ENCODE measurements at places on chromosomes 13 and 19.

GRCh38 chr19:43470288-43470687 lies 4.9 kb upstream of the LYPD3 start:
- no peak for DNase-seq

- DNase-seq: no peak
These were observed 62.8 kb downstream of the PEPD start for GRCh38 chr19:33458807-33459206.

- DNase-seq: no peak
These were observed 1426.4 kb downstream of the PCDH9 start for GRCh38 chr13:65803530-65804392.

DNA sequence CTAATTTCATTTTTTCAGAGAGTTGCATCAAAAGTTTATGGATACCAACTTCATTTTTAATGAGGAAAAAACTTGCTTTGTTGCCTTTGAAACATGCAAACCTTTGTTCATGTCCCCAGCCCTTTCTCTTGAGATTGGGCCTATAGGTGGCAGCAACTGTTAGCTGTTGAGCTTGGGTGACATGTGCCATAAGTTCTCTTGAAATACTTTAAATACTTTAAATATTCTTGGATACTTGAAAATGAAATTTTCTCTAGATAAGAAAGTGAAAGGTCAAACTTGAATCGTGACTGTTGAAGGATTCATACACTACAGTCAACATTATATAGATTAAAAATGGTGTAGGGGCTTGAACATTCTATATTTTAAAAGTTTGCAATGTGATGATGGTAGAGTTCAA lies 294.9 kb downstream of the NDFIP2 start:
- no peak for DNase-seq

DNA sequence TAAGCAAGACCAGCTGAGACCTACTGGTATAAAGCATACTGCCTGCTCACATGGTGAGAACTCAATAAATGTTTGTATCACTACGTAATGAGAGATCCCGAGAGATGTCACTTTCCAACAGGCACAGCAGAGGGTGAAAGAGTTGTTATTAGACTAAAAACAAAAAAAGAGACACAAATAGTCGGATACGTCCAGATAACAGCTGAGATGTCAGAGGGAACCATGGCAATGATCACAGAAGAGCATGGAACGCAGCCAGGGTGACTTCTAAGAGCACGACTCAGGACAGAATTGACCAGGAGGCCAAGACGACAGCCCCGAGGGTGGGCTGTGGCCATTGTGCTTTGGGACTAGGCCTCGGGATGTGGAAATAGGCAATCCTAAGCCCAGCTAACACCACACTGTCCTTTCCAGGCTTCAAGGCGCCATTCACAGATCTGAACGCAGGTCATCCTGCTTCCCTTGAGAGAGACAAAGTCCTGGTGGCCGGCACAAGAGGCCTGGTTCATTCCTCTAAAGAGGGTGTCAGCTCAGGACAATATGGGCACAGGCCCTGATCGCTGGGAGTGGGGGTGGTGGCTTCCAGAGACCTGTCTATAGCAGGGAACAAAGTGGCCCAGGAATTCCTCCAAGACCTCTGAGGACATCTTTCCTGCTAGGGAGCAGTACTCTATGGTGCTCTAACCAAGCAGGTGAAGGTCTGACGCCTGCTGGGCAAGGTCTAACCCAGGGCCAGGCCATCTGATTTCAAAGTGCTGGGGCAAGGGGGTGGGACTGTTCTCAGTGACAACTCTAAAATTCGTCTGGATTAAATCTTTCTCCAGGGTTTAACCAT lies 3.2 kb downstream of the SH3GL1 start:
- DNase-seq: no peak

- no peak for DNase-seq
These were observed 9.0 kb upstream of the ATXN8OS start for GRCh38 chr13:70098669-70099068.

DNA sequence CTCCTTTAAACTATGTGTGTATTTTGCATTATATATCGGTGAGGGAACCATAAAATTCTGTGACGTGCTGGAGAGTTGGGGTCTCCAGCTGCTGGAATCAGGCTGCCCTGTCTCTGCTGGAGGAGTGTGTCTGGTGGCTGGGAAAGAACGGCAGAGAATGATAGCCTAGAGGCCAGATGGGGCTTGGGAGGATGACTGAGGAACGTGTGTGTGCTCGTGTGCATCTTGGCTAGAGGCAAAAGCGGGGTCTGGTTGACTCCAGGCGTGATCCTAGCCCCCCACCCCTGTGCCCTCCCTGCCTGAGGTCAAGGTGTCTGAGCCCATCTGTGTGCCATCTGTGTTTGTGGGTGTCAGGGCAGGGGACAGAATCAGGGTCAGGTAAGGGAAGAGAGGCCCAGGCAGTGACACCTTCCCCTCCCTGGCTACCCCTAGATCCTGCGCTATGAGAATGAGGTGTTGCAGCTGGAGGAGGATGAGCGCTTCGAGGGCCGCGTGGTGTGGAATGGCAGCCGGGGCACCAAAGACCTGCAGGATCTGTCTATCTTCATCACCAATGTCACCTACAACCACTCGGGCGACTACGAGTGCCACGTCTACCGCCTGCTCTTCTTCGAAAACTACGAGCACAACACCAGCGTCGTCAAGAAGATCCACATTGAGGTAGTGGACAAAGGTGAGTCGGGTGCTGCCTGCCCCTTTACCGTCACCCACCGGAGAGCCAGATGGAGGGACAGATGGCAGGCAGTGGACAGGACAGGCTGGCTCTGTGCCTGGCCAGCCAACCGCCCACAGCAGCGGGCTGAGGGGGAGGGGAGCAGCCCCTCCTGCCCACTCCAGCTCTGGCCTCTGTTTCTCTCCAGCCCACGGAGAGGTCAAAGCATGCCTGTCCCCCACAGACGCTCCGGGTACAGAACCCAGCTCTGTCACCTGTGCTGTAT lies 3.1 kb downstream of the SCN1B start:
- no peak for DNase-seq

- no peak for DNase-seq
These were observed at the start of gene PRTN3 for GRCh38 chr19:840519-841206. Gene PRTN3 (plus strand): TSS chr19:840999. CDS start chr19:841009, 10 bp downstream.

DNA sequence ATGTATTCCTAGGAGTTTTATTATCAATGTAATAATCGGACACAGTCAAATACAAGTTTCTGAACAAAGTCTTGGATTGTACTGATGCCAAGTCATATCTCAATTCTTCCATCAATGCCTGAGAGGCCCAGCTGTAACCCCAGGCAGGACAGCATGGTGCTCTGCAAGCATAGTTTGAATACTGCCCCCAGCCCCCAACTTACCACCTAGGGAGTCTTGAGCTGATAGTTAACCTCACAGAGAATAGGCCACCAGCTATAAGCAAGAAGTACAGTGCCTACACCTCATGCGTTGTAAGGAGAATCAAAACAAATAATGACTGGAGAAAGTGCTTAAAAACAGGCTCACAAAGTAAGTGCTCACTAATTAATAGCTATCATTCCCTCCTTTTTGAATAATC lies 2.7 kb downstream of the PROSER1 start:
- DNase-seq: no peak

DNA sequence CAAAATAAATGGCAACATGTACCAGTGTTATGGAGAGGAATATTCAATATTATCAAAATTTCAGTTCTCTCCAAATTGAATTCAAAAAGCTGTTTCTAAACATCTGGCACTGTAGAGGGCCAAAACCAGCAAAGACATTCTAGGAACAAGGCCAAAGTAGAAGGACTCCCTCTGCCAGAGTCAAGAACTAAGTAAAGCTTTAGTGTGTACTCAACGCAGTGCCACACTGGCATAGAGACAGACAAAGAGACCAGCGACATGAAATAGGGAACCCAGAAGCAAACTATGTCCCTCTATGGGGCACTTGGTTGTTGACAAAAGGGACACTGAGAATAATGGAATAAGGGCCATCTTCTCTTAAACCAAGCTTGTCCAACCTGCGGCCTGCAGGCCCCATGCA lies 15.6 kb downstream of the SCGB2B2 start:
- DNase-seq: no peak

DNA sequence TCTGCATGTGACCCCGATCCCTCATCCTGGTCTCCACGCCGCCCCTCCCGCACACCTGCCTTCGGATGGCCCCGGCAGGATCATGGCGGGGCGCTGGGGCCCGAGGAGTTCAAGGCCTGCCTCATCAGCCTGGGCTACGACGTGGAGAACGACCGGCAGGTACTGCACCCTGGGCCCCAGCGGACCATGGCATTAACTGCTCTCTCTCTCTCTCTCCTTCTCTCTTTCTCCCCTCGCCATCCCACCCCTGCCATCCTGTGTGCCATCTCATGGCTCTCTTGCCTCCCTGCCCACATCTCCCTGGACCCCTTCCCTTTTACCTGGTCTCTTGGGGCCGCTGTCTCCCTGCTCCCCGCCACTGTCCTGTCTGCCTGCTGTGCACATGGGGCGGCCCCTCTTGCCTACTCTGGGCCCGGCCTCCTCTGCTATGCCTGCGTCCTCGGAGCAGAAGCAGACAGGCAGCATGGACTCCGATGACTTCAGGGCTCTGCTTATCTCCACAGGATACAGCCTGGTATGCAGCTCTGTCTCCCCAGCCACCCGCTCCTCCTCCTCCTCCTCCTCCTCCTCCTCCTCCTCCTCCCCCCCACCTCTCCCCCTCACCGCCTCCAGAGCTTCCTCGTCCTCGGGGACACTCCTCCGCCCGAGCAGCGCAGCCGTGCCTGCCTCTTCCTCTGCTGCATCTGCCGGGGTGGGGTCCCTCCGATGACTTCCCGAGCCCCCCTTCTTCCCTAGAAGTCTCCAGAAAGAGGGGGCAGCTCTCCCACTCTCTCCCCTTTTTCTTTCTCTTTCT lies 16.2 kb downstream of the CAPN12 start:
- DNase-seq: no peak

- DNase-seq: no peak
These were observed 76.8 kb upstream of the LRCH1 start for GRCh38 chr13:46476174-46476573.

DNA sequence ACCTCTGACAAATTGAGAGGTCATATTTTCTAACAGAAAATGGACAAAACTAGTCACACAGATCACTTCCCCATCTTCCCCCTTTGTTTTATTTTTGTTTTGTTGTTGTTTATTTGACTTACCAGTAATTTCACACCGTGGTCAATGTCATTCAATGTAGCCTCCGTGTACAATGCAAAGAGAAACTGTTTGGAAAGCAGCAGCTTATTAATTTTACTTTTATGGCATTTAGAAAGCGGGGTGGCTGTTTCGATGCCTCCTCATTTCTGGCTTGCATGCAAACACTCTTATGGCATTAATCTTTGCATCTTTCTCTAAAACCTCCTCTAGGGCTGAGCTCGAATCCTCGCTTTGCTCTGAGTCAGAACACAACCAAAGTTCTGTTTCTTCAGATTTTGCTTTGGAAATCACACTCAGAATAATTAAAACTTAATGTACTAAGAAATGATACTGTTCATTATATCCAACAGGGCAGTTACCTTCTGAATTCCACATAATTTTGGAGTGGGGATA lies 77.0 kb downstream of the ZNF536 start:
- no peak for DNase-seq

GRCh38 chr13:45696610-45697226 lies 5.4 kb upstream of the CBY2 start:
- no peak for DNase-seq

DNA sequence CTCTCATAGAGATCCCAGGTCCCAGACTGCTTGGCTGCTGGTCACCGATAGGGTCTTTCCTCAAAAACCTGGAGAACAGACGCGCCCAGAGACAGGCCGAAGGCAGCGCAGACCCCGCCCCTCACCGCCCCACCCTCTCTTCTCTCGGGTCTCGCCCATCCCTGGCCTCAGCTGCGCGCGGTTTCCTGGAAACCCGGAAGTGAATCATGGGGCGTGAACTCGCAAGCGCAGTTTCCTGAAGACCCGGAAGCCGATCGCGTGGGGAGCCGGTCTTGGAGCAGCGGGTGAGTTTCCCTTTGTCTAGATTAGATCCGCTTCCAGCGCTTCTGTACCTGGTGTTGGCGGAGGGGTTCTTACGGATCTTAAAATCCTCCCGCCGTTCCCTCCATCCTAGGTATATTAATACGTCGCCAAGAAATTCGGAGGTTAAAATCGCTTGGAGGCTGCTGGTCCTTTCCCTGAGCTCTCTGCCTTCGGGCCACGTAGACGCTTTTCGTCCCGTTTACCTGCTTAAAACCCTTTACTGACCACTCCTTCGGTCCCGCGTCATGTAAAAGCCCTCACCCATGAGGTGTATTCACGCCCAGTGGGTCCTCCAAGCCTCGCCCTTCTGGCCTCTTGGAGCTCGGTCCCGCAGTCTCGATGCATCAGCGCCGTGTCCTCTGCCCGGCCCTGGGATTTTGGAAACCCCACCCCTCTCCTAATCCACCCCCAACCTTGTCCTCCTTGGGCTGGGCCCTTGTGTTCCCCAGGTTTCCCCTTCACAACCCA lies at the start of gene ZNF578:
ZNF578 (plus strand) TSS at position 230 of the 771 bp plus-strand sequence. CDS start 48,293 bp downstream, outside the sequence.
- DNase-seq: peak; percentile 64

DNA sequence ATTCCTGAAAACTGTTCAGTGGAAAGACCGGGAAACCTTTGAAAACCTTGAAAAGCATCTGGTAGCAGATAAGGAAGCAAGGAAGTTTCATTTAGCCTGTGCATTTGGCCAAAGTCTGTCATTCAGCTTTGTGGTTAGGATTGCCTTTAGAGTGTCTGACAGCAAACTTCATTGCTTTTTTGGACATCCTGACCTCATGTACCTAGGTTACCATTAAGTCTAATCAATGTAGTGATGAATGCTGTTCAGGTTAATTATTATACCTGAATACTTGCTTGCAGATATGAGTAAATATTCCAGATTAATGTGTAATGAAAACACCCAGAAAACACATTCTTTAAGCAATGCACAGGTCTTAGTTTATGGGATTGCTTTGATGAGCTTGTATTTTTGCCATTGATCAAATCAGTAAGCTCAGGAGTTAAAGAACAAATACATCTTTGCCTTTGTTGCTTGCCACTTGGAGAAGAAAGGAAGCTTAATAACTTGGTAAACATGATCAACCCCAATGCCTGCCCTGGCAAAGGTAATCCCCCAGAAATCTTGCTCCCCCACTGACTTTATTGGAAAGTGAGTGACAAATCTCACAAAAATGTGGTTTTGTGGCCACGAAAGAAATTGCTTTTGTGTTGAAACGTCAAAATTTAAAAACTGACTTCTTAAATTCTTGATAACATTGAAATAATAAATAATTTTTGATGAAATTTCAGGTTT lies 87.4 kb downstream of the SLC15A1 start:
- no peak for DNase-seq

DNA sequence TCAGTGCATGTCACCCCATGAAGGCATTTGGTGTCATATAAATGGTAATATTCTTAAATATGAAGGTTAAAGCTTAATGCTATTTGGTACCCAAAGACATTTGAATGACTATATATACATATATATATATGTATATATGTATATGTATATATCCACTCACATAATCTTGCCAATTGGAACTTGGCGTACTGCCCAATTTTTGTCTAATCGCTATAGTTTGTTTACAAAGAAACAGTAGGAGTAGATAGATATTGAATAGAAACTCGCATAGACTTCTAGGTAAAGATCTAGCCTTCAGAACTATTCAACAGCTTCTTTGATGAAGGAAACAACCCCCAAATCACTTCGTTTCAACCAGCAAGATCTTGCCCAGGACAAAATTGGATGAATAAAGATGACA lies 24.1 kb downstream of the KLF5 start:
- no peak for DNase-seq

GRCh38 chr19:17997969-17998826 lies 9.8 kb upstream of the ARRDC2 start:
- no peak for DNase-seq

GRCh38 chr13:62294244-62294643 lies 878.6 kb upstream of the PCDH20 start:
- DNase-seq: no peak
